Activated CD4-positive, alpha-beta T cell treated with anti-CD3 and anti-CD28 coated beads for 36 hours (primary cell): ENCODE measurements at places on chromosomes 5 and 9.

DNA sequence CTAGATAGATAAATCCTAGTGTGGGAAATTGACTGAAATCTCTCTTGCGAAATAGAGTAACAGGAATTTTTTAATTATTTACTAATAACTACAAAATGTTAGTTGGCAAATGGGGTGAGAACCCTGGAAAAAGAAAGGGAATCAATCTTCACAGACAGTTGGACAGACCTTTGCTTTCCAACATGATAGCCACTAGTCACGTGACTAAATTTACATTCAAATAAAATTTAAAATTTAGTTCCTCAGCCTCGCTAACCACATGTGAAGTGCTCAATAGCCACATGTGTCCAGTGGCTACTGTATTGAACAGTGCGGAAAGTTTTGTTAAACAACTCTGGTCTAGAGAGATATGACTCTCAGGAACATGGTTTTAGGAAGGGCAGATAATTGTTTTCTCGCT lies 289.9 kb upstream of the RASA1 start:
- no peak for DNase-seq

- DNase-seq, result no peak
Measured at GRCh38 chr5:158275511-158275910, 416.6 kb upstream of the CLINT1 start.

DNA sequence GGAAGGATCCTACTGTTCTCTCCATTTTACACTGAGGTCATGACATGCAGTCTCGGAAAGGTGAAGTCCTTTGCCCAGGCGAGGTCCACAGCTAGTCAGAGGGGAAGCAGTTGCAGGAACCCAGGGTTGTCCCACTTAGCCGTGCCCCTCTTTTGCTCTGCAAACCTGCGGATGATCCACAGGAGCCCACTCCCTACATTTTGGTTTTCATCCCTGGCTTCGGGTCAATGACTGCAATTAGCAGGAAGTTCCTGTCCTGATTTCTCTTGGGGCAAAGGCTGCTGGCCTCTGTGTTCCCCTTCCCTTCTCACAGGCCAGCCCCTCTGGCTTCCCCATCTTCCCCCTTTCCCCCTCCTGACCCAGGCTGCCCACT lies 1.3 kb downstream of the SLC2A8 start:
- no peak for DNase-seq

- no peak for DNase-seq
Measured at GRCh38 chr9:10562581-10563343, 50.0 kb downstream of the PTPRD start.

DNA sequence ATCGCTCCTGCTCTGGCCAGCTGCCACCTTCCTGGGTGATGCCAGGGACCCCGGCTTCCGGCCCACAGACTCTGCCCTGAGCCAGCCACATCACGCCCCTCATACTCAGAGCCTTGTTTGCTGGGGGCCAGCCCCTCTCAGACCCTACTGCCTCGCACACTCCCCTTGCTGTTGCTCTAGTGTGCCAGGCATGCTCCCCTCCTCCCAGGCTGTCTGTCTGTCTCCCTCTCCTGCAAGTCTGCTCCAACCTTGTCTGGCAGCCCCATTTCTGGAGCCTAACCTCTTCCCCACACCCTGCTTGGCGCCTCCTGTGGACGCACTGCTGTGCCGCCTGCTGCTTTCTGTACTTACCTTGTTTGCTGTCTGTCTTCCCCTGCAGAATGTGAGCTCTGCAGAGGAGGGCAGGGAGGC lies 184.7 kb downstream of the HSPA4 start:
- no peak for DNase-seq

- no peak for DNase-seq
Measured at GRCh38 chr5:35860686-35861085, 4.0 kb downstream of the IL7R start.

- DNase-seq, result peak; percentile 78
Measured at GRCh38 chr9:111597852-111598732, 1.4 kb downstream of the PTGR1 start.

DNA sequence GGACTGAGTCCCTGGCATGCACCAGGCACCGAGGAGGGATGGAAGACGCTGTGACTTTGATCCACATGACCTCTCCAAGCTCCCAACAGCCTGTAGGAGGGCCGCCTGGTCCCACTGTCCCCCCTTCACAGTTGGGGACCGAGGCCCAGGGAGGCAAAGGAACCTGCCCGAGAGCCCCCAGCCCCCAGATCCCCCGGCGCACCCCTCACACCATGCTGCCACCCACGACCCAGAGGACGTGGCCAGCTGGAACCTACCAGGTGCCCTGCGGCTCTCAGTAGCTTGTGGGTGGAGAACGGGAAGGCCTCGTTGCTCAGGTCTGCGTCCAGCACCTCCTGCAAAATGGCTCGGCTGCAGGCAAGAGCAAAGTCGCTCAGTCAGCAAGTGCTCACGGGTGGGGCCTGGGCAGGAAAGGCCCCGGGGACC lies 48.8 kb downstream of the DBH start:
- DNase-seq, result no peak
